Right renal pelvis (tissue), 4 donors: ENCODE measurements at places on chromosomes 6 and 20.

GRCh38 chr6:120489941-120490340 lies 844.3 kb downstream of the TBC1D32 start:
- no peak for DNase-seq

- no peak for DNase-seq
Observed at GRCh38 chr6:37655666-37656065, 42.0 kb downstream of the MDGA1 start.

DNA sequence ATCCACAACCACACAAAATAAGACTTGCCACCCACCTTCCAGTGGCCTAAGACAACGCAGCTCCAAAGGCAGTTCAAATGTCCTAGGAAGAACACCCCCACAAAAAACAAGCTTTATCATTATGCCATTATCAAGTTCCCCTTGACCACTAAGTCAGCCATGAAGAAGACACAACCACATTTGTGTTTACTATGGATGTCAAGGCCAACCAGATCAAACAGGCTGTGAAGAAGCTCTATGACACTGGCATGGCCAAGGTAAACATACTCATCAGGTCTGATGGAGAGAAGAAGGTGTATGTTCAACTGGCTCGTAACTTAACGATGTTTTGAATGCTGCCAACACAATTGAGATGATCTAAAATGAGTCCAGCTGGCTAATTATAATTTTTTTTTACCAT lies 26.1 kb downstream of the SEC63 start:
- no peak for DNase-seq

- no peak for DNase-seq
Observed at GRCh38 chr20:44696315-44696714, 18.9 kb upstream of the CCN5 start.

DNA sequence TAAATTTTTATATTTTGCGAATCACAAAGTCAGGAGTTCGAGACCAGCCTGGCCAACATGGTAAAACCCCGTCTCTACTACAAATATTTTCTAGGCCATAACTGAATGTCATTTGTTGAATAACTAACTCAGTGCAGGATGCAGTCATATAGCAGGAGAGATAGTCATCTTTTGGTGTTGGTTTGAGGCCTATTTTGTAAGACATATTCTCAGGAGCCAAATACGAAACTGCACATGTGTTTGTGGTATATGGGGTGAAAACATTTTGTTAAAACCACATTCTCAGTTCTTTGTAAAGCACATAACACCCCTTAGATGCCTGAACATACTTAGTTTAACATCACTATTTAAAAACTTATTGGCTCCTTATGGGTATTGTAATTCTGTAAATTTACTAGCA lies 4.7 kb upstream of the ENPP5 start:
- no peak for DNase-seq

- no peak for DNase-seq
Observed at GRCh38 chr6:108872141-108872557, 23.9 kb downstream of the ARMC2 start.

GRCh38 chr20:1872459-1873097 lies 22.6 kb upstream of the SIRPA start:
- DNase-seq, result no peak

GRCh38 chr6:20464041-20464440 lies 62.4 kb downstream of the E2F3 start:
- DNase-seq, result no peak
